Retinal pigment epithelial cell (primary cell): ENCODE measurements at places on chromosomes 6 and 20.
A peak's percentile ranks its signal among the peaks of the same experiment; 100 is the strongest.

- no peak for DNase-seq
Observed at GRCh38 chr20:39133201-39133600, 171.1 kb downstream of the DHX35 start.

GRCh38 chr6:39193201-39193791, 36.0 kb downstream of the KCNK5 start:
- no peak for DNase-seq

DNA sequence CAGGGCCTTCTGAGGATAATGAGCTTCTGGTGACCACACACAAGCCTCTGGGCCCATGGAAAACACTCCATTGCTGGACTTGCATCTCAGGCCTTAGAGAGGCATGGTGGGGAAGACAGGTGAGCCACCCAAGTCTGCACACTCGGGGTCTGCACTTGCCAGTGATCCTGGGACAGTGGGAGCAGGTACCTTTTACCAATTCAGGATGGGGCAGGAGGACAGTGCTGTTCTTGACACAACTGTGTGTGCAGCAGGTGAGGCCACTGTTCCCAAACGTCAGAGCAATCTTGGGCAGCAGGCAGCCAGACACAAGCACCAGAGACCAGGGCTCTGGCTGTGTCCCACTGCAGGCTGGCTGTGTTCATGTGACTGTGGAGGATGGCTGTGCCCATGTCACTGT, 221.3 kb downstream of the ERMARD start:
- no peak for DNase-seq

GRCh38 chr6:91291071-91291470, 704.2 kb upstream of the MAP3K7 start:
- DNase-seq = no peak

DNA sequence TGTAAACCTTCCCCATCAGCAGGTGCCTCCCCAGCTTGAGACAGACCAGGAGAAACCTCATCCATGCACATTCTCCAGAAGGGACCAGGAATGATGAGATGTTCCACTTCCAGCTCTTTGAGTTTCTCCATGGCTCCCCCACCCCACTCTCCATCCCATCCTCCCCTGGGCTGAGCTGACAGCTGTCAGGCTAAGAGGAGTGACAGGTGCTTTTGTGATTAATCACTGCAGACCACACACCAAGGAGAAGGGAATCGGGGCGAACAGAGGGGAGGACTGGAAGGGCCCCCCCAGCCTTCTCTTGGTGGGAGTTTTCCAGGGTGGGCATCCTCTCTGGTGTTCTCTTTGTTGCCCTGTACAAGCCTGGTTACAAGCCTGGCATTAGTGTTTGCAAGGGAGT, 56.1 kb upstream of the ZFAND3 start:
- DNase-seq = no peak

DNA sequence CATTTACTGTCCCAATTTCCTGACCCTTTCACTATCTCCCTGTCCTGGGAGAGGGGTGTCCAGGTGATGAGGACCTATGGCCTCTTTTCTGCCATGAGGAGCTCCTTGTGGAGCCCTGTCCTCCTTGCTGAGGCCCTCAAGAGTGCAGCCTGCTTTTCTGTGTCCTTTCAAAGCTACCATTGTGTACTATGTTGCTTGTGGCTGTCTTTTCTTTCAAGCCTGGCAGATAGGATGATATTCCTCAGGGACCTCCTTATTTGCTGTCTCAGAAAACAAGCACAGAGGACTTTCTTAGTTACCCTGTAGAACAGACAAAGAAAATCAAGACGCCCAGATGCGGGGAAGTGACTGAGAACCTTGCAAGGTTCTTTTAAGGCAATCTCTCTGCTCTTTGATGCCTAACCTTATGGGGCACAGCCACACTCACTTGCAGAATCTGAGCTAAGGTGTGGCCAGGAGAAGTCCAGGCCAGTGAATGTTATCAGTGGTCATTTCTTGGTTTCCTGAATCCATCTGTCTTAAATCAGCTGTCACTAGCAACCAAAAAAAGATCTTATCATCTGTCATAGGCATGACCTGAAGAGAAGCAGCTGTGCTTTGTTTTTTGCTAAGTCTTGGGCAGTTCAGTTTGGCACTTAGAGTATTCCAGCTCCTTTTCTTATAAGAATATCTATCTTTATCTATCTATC, 17.2 kb downstream of the CARMIL1 start:
- no peak for DNase-seq

DNA sequence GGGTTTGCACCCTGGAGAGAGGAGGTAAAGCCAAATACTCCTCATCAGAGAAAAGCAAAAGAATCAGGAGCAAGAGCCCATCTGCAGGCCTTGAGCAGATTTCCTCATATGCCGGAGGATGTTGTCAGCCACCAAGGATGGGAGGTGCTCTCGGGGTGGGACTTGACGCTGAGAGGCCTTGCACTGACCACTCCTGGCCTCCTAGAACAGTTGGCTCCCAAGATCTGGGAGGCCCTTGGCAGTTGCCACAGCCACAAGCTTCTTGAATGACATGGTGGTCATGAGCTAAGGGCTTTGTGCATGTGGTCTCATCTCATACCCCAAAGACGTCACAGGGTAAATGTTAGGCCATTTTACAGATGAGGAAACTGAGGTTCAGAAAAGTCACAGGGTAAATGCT, 75.2 kb upstream of the PMEPA1 start:
- no peak for DNase-seq

GRCh38 chr6:53825532-53826321, 30.9 kb downstream of the LRRC1 start:
- DNase-seq = no peak

GRCh38 chr6:78781001-78781400, 86.3 kb upstream of the IRAK1BP1 start:
- no peak for DNase-seq

GRCh38 chr6:88614316-88614877, 349.0 kb downstream of the RNGTT start:
- DNase-seq = no peak

- no peak for DNase-seq
Observed at GRCh38 chr6:131062241-131063027, 611 bp downstream of the EPB41L2 start.

GRCh38 chr20:34249291-34249690, 8.1 kb downstream of the ASIP start:
- DNase-seq = peak; percentile 43

- no peak for DNase-seq
Observed at GRCh38 chr6:155317186-155317585, 2.9 kb upstream of the TFB1M start.

DNA sequence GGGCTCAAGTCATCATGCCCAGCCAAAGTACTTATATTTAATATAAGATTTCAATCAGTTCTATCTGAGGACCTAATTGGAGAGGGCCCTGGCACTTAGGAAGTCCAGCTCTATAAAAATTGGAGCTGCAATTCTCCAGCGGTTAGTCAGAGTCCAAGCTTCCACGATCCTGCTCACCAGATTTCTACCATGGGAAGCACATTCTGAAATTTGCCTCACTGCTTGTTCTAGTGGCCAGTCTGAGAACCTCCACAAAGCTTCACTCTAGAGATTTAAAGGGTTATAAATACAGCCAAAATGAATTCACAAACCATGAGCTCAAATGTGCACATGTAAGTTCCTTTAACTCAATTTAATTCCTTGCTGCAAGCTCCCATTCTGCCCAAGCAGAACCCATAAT, 33.5 kb downstream of the PNLDC1 start:
- DNase-seq = no peak

DNA sequence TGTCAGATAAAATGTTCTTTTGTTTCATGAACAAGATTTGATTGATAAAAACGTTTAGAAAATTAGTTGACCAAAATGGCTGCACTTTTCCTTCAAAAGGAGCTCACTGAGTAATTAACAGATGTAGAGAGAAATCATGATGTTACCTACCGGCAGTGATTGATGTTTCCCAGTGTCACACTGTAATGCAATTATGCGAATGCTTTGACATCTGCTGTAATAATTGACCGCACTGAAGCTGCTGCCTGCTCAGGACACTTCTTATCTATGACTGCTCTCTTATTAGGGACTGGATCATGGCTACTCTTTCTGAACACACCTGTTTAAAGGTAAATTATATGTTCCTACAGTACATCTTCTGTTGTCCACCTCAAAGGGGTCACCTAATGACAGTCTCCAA, 94.6 kb downstream of the GPR63 start:
- no peak for DNase-seq

DNA sequence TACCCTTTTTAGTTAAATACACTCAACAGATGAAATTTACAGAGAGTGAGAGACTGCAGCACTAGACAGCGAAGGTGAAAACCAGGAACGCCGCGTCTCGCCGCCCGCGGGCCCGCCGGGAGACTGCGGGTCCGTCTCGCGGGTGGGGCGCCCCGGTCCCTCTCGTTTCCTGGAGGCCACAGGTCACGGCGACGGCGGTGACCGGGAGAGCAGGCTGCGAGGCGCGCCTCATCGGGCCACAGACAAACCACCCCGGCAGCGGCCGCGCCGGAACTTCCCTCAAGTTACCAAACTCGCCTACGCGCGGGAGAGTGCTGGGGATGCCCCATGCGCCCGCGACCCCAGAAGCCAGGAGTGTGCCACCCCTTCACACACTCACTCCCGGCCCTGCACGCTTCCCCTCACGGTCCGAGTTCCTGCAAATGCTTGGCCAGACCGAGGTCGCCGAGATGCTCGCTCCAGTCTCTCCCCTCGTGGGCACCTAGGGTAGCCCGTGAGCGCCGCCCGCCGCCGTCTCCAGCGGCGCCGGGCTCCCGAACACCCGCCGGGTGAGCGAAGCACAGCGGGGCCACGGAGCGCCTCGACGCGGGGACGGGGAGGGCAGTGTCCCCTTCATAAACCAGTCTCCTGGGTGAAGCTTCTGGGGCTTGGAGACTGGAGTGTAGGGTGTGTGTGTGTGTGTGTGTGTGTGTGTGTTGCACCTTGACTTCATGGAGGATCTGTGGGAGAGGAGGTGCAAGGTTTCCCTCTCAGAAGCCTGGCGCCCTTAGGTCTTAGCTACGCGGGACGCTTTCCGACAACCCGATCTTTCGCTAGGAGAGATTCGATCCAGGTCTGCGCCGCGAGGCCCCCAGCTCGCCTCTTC, 1.4 kb downstream of the BACH2 start:
- no peak for DNase-seq

DNA sequence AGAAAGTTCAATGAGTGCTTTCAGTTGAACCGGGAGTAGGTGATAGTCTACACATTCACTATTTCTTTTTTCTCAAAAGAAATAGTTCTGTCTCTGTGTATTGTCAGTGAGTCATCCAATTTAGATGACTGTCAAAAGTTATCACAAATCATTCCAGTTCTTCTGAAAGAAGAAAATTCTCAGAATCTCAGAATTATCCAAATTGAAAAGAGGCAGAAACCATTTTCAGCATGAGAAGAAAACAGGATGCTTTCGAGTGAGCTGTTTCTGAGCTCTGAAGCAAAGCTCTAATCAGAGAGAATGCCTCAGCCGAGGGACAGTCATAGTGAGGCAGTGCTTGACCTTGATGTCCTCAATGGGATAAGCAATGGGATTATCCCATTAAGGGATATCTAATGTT, 97.9 kb downstream of the HUS1B start:
- DNase-seq = no peak

- no peak for DNase-seq
Observed at GRCh38 chr6:30029588-30029987, 31.5 kb upstream of the POLR1H start.

GRCh38 chr6:46170357-46171289, at the start of gene ENPP5:
Gene ENPP5, minus strand, starts transcription at chr6:46170980. Its CDS starts 2,718 bp downstream, at chr6:46168262.
- DNase-seq = peak; percentile 29

GRCh38 chr20:19522071-19522801, 235.8 kb upstream of the RIN2 start:
- DNase-seq = no peak

DNA sequence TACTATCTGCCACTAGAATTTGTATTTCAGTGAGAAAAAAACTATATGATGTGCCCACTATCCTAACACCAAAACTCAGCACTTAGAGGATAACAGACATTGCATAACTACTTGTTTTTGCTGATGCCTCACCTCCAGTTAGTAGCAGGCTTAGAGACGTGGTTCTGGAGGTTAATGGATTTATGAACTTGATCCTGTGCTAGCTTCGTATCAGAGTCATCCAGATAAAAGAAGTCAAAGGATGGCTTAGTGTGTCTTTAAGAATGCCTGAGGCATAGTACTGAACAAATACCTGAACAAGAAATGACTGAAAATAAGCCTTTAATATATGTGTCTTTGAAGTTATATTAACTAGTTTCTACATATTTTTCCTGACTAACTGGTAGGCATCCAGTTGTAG, 414.9 kb upstream of the PTCHD4 start:
- no peak for DNase-seq

DNA sequence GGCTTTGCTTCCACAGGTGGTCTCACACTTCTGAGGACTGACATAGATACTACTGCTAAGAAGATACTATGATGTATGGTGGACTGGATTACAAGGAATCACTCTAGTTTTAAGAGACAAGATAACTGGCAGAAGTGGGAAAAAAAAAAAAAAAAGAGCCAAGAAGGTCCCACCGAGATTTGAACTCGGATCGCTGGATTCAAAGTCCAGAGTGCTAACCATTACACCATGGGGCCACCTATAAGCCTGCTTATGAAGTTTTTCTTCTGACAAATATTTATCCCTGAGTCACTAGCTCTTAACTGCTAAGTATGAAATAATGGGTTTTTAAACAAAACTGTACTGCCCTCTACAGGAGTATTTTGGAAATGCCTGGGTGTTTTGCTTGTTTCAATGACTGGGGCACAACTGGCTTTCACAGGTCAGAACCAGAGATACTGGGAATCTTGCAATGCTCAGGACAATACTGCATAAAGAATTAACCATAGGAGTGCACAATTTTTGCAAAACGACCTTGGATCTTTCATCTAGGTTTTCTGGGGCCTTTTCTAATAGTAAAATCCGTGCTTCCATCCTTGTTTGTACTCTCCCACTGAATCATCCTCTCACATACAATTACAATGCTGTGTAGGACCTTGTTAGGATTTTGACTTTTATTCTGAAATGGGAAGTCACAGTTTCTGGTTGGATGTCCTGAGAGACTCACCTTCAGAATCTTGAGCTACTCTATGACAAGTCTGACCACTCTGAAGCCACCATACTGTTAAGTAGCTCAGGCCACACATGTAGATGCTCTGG, 116.3 kb downstream of the OR2B2 start:
- peak; percentile 56 for DNase-seq

DNA sequence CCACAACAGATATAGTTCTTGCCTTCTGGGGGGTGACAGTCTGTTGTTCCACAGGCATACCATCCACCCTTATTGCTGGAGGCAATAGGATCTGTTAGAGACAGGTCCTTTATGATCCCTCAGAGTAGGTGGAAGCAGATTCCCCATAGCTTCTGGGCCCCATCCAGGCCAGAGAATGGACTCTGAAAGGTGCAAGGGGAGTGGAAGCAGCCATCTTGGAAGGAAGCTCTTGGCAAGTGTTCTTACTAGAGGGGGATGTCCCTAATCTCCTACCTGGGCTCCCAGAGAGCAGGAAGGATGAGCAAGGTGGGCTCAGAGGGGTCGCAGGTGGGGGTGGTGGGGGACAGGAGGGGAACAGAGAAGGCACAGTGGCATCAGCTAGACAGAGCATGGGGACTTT, 33.4 kb downstream of the CEBPB start:
- DNase-seq = no peak

GRCh38 chr20:33401921-33402369, 626 bp upstream of the CDK5RAP1 start:
- DNase-seq = no peak
